ENCODE measurements at places on chromosomes 1 and 21. TPM values are rescaled to one million over a fixed set of nuclear protein-coding genes. Genes with fewer than 3 reads are reported as not detected.
A peak's percentile ranks its signal among the peaks of the same experiment; 100 is the strongest.

Gene LCA5L
- total RNA-seq, result not detected

DNA sequence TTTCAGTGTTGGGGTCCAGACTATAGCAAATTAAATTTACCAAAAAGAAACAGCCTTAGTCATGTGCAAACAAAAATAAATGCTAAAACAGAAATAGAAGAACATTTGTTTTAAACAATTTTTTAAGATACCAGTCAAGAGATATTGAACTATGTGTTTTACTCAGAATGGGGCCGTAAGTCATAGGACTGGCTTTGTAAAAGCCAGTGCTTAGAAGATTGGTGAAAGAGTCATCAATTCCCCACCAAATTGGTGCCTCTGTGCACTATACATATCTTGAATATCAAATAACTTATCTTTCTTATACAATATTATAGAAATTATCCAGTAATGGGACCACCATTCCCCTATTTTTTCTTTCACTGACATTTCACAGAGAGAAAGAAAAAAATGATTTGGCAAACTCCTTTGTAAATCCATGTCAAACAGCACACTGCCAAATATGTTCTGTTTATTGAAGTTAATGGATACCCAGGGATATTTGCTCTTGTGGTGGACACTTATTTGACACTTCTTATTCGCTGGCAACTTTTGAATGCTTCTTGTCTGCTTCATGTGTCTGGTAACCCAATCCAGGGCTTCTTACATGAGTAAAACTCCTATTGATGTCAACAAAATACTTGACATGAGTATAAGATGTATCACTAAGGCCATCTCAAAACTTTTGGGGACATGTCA lies 145.7 kb upstream of the PKN2 start:
- peaks cover 8% of the 10 kb centered on the region for H3K27me3 ChIP-seq
- no peak overlapping the region for H3K27ac ChIP-seq
- no peak for DNase-seq
- H3K4me3 ChIP-seq, result no peak overlapping the region
- no peaks in the 10 kb centered on the region for H3K4me1 ChIP-seq

- DNase-seq, result no peak
- no peak overlapping the region for H3K27ac ChIP-seq
- H3K27me3 ChIP-seq, result no peaks in the 10 kb centered on the region
- H3K4me1 ChIP-seq, result no peaks in the 10 kb centered on the region
Measured at GRCh38 chr21:33522953-33523349, 19.0 kb downstream of the GART start.

Gene IBA57
- total RNA-seq, result 10.8 TPM

DNA sequence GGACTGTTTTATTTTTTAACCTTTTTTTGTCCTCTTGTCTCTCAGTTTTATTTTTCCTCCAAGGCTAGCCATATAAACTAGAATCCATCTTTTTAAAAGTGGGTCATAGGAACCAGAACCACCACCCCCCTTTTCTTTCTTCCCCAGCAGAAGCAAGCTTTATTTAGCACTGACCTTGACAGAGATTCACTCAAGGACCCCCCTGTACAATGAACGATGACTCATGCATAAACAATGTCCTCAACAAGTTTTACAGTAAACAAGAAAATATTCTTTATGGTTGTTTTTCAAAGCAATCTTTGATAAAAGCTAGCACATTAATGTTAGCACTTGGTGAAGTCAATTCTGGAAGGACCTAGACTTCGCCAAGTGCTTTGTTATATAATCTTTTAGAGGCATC lies 14.1 kb downstream of the PKN2 start:
- H3K36me3 ChIP-seq, result peaks cover 20% of the 10 kb centered on the region
- H3K4me1 ChIP-seq, result peaks cover 13% of the 10 kb centered on the region
- no peaks in the 10 kb centered on the region for H3K27me3 ChIP-seq
- no peak for DNase-seq
- no peak overlapping the region for H3K27ac ChIP-seq

DNA sequence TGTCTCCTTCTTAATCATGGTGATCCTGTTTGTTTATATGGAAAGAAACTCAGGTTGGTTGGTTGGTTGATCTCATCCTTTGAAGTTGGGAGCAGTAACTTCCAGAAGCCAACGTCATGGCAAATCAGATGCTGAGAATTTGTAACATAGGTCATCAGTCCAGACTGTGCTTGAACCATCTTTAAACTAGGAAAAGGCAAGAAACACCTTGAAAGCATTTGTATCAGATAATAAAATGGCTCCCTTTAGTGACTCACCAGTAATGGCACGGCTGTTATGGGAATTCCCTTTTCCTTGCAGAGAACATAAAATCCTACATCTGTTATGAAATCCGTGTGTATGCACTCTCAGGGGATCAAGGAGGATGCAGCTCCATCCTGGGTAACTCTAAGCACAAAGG lies 58.1 kb downstream of the SERBP1 start:
- H3K27me3 ChIP-seq, result no peaks in the 10 kb centered on the region
- peak overlapping the region; percentile 14 for H3K27ac ChIP-seq
- peaks cover 12% of the 10 kb centered on the region for H3K4me1 ChIP-seq

Gene MSH4
- total RNA-seq, result 0.33 TPM

DNA sequence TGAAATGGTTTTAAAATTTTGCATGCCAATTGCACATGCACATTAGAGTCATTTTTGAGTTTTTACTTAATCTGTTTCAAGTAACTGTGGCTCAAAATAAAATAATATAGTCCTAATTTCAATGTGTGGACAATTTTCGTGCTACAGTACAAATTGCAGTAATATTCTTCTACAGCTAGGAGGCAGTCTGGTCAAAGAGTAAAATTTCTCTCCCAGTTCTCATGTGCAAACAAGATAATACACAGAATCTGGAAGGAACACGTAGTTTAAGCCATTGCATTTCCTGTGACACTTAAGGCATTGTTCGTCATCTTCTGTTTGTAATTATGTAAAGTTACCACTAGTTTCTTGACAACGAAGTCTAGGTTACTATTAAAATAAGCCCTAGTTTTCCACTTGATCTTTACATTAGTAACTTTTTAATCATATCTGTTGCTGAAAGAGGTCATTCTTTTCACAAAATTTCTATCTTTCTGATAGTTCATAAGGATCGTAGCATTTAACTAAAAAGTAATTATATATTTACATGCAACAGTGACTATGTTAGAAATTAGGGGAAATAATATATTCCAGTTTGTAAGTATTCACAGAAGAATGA lies 28.9 kb downstream of the ODR4 start:
- H3K4me1 ChIP-seq, result peaks cover 9% of the 10 kb centered on the region
- no peak overlapping the region for H3K4me3 ChIP-seq
- peak; percentile 74 for DNase-seq
- no peak overlapping the region for H3K27ac ChIP-seq
- H3K27me3 ChIP-seq, result no peaks in the 10 kb centered on the region

- H3K36me3 ChIP-seq, result no peaks in the 10 kb centered on the region
- no peak overlapping the region for H3K27ac ChIP-seq
- H3K27me3 ChIP-seq, result peaks cover 20% of the 10 kb centered on the region
- DNase-seq, result no peak
- H3K4me3 ChIP-seq, result no peak overlapping the region
Measured at GRCh38 chr1:20375563-20375962, 84.9 kb downstream of the VWA5B1 start.

GRCh38 chr1:16209132-16209846 lies 3.2 kb downstream of the ARHGEF19 start:
- no peak for DNase-seq
- H3K27me3 ChIP-seq, result peaks cover 10% of the 10 kb centered on the region
- H3K4me3 ChIP-seq, result no peak overlapping the region
- H3K36me3 ChIP-seq, result no peaks in the 10 kb centered on the region
- H3K4me1 ChIP-seq, result peaks cover 6% of the 10 kb centered on the region
- no peak overlapping the region for H3K27ac ChIP-seq

Gene UCK2
- 110 TPM for total RNA-seq

GRCh38 chr1:35261412-35262120 lies 6.9 kb upstream of the ZMYM4 start:
- no peaks in the 10 kb centered on the region for H3K36me3 ChIP-seq
- no peak overlapping the region for H3K27ac ChIP-seq

- peaks cover 18% of the 10 kb centered on the region for H3K27me3 ChIP-seq
- H3K4me3 ChIP-seq, result no peak overlapping the region
- no peak for DNase-seq
- no peaks in the 10 kb centered on the region for H3K36me3 ChIP-seq
- peaks cover 10% of the 10 kb centered on the region for H3K4me1 ChIP-seq
- H3K27ac ChIP-seq, result no peak overlapping the region
Measured at GRCh38 chr1:154765970-154766369, 104.1 kb downstream of the KCNN3 start.

DNA sequence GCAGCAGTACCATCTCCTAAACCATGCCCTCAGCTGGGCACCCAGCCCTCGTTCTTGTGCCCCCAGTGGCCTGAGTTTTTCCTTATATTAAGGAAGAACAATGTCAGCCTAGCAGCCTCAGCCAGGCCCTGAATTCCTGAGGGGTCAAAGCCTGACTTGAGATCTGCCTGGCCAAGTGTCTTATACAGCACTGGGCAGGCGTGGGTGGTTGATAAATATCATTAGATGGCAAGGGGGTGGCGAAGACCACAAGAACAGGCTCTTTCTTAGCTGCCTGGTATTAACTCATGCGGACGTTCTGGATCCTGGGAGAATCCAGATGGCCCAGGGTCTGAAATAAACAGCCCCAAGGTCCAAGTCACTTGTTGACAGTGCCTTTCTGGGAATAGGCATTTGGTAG lies 18.3 kb downstream of the NGF start:
- no peak overlapping the region for H3K4me3 ChIP-seq
- no peak overlapping the region for H3K27ac ChIP-seq
- no peaks in the 10 kb centered on the region for H3K4me1 ChIP-seq
- no peaks in the 10 kb centered on the region for H3K36me3 ChIP-seq

DNA sequence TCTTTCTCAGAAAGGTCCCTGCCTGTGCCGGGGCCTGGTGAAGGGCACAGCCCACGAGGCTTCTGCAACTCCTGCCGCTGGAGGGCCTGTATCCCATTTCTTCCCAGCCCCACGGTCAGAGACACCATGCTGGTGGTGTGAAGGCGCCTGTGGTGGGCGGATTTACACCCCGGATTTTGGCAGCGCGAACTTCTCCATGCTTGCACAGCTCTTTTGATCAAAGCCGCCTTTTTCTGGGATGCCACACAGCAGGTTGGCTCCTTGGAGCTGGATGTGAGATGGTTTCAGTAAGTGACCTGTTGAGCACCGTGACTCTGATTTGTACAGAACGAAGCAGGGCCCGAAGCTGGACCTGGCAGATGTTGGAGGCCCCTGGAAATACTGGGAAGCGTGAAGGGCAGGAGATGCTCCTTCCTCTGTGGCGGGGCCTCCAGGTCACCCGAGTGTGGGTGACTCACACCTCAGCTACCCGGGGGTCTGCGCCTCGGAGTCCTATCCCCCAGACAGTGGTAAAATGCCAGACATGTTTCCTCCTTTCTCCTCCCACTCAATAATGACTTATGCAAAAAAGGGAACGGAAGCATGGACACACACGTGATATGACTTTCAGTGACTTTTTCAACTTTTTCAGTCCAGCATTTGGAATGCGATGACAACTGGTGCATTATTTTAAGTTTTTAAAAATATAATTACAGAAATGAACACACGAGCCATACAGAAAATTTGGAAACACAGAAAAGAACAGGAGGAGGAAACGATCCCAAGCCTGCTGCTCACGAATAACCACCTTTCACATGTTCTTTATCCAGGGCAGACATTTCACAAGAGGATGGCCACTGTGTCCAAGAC lies 9.0 kb downstream of the UMODL1 start:
- H3K27me3 ChIP-seq, result no peaks in the 10 kb centered on the region
- no peaks in the 10 kb centered on the region for H3K4me1 ChIP-seq
- no peaks in the 10 kb centered on the region for H3K36me3 ChIP-seq
- H3K4me3 ChIP-seq, result no peak overlapping the region
- DNase-seq, result no peak

GRCh38 chr21:45378258-45378966 lies 26.6 kb upstream of the COL18A1 start:
- H3K27me3 ChIP-seq, result peaks cover 15% of the 10 kb centered on the region
- H3K36me3 ChIP-seq, result no peaks in the 10 kb centered on the region
- H3K4me3 ChIP-seq, result no peak overlapping the region

DNA sequence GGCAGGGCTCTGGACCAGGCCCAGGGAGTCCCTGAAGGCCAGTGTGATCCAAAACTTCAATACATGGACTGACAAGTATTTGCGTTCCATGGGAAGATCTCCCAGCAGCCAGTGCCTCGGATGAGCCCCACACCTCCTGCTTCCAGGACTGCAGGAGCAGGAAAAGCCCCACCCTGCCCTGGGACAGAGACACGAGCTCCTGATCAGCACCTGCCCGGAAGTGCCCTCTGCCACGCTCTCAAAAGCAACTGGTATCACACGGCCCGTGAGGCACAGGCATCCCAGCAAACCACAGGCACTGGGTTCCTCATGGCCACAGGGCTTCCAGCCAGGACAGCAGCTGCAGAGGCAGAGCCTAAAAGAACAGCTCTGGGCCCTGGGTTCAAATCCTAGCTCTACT lies 48.6 kb downstream of the ACOT7 start:
- no peaks in the 10 kb centered on the region for H3K27me3 ChIP-seq
- no peak for DNase-seq
- no peak overlapping the region for H3K4me3 ChIP-seq
- no peak overlapping the region for H3K27ac ChIP-seq
- H3K36me3 ChIP-seq, result peaks cover 3% of the 10 kb centered on the region

Gene TCHHL1
- total RNA-seq, result not detected

DNA sequence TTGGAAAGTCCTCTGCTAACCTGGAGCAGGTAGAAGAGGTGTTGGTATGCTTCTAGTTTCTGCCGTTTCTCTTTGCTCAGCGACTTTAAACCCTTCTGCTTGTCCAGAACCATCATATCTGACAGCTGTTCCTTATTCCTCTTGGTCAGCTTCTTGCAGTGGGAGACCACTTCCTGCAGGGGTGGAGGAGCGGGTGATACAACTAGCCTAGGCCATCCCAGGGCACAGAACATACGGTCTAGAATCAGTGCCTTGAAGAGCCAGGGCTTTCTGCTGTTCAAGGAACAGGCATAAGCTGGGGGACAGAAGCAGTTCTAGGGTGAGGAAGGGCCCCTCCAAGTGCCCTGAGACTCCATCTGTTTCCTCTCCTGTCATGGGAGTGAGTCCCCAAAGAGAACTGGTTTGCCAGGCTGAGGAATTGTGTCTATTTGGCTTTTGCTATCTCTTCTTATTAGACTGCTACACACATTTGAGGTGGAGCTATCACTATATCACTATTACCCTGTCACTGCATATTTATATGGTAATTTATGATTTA lies 32.5 kb downstream of the IQGAP3 start:
- no peak for DNase-seq
- no peak overlapping the region for H3K4me3 ChIP-seq
- H3K4me1 ChIP-seq, result peaks cover 7% of the 10 kb centered on the region

DNA sequence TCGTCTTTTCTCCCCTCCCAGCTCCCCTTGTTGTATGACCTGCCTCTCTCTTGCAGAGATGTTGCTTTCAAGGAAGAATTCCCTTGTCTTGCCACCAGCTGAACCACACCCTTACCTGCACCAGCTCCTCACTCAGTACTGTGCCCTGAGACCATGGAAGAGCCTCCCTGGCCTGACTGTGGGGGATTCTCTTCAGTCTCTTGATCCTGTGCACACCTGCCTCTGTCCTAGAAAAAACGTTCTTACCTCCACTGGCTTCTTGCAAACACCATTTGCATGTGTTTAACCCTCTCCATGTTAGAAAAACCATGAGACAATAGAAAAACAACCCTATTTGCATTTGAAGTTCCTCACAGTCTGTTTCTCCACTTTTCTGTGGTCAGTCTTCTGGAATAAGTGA lies 43.3 kb upstream of the FCRL4 start:
- H3K27me3 ChIP-seq, result peaks cover 4% of the 10 kb centered on the region
- H3K4me3 ChIP-seq, result no peak overlapping the region
- H3K27ac ChIP-seq, result no peak overlapping the region
- no peaks in the 10 kb centered on the region for H3K4me1 ChIP-seq
- DNase-seq, result no peak

- no peak overlapping the region for H3K4me3 ChIP-seq
- peaks cover 16% of the 10 kb centered on the region for H3K27me3 ChIP-seq
- no peak for DNase-seq
- no peak overlapping the region for H3K27ac ChIP-seq
Measured at GRCh38 chr1:6958407-6959030, 173.3 kb downstream of the CAMTA1 start.

- no peak for DNase-seq
- no peak overlapping the region for H3K4me3 ChIP-seq
- no peaks in the 10 kb centered on the region for H3K36me3 ChIP-seq
Measured at GRCh38 chr1:162207862-162208261, 138.4 kb downstream of the NOS1AP start.
